Inflammatory macrophage (primary cell): ENCODE measurements at places on chromosomes 5 and 9.

GRCh38 chr5:35066260-35066795, 18.6 kb upstream of the AGXT2 start:
- peak; percentile 36 for DNase-seq

GRCh38 chr9:30575691-30576090, 1808.8 kb upstream of the ACO1 start:
- DNase-seq, result no peak

DNA sequence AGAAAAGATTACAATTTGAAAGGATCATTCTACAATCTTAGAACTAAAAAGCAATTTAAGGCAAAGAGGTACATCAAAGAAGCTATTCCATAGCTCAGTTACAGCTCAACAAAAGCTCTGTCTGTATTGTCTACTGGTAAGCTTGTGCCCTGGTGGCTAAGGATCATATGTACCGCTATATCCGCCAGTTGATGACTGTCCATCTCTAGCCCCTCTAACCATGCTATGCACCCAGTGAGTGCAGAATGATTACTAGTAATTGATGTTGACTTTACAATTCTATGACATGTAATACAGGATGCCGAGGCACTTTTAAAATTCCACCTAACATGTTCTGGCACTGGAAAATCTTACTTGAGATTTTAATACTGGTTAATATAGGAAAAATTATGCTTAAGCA, 13.1 kb downstream of the LOX start:
- DNase-seq, result no peak

GRCh38 chr9:120436446-120436845, 143.5 kb downstream of the CDK5RAP2 start:
- DNase-seq, result no peak
